ENCODE measurements at places on chromosomes 3 and 15.

- DNase-seq, result no peak
Observed at GRCh38 chr3:71810056-71810455, 25.1 kb upstream of the PROK2 start.

GRCh38 chr15:85064710-85065109 is 83.1 kb downstream of the PDE8A start:
- DNase-seq, result no peak

- no peak for DNase-seq
Observed at GRCh38 chr15:71256934-71257664, 141.8 kb downstream of the THSD4 start.

- DNase-seq, result no peak
Observed at GRCh38 chr15:39092761-39093160, 488.1 kb upstream of the THBS1 start.

- DNase-seq, result no peak
Observed at GRCh38 chr3:149454746-149455145, 19.8 kb upstream of the TM4SF4 start.

GRCh38 chr3:190208196-190208595 is 87.5 kb upstream of the P3H2 start:
- no peak for DNase-seq

DNA sequence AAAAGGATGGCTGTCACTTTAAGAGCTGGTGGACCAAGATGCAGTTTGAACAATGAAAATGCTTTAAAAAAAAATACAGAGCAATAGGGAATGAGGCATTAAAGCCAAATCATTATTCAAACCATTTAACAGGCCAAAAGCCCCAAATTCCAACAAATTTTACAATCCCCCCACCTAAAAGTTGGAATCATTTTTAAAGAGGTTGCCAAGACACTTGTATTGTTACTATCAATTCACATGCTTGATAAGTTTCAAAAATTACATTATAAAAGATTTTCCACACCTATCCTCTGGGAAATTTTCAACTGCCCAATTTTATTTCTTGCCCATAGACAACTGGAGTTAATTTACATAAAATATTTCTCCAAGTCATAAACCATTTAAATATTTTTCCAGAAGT is 192.3 kb upstream of the ARHGEF26 start:
- DNase-seq, result no peak

GRCh38 chr3:46859001-46859710 is 4.1 kb downstream of the MYL3 start:
- DNase-seq, result no peak

GRCh38 chr15:55989383-55989782 is 4.0 kb downstream of the NEDD4 start:
- no peak for DNase-seq

DNA sequence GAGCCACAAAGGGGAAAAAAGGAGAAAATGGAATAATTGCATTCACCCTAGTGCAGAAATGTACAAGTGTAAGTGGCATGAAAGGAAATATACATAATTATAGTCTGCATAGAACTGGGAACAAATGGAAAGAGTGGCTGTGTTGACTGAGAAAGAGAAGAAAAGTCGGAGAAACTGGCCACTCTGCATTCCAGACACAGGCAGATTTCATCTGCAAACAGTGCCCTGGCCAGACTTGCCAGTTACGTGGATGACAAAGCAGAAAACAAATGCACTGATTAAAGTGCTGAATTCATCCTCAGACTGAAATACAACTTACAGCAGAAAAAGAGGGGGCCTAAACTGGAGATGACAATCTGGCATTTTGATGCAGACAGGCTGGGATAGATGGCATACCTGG is 129.8 kb downstream of the FGF12 start:
- no peak for DNase-seq

DNA sequence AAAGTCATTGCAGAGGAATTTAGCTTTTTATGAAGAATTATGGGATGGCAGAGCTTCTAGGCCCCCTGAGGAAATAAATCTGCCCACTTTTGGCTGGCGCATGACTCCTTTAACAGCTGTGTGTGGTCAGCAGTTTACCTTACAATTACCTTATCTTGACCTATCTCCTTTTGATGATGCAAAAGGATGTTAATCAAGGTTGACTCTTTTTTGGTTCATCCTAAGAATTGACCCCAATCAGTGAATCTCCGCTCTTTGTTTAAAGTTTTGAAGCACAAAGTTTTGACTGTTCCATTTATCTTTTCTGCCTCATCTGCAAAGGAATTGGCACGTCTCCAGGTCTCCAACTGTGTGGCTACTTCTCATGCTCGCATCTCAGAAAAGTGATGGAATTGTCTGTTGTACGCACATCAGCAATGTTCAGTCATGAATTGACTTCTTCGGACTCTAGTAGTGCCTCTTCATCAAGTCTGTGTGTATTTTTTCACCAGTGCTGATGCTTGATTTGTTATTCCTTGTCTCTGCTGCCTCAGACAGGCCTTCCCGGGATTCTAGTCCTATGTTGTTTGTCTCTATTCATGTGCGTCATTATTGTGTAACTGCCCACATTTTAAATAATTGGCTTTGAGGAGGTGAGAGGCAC is 196.2 kb upstream of the CFAP20DC start:
- no peak for DNase-seq

- DNase-seq, result no peak
Observed at GRCh38 chr3:13157986-13158385, 84.8 kb upstream of the IQSEC1 start.

- no peak for DNase-seq
Observed at GRCh38 chr3:47605652-47606051, 27.0 kb upstream of the CSPG5 start.

DNA sequence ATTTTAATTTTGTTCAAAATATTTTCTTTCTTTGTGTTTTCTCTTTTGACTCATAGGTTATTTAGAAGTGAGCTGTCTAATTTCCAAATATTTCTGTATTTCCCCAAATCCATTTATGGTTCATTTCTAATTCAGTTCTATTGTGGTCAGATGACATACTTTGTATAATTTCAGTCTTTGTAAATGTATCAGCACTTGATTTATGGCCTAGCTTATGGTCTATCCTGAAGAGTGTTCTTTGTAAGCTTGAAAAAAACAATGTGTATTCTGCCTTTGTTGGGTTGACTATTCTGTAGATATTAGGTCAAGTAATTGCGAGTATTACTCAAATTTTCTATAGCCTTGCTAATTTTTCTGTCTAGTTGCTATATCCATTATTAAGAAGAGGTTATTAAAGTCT is 311.2 kb downstream of the OCA2 start:
- DNase-seq, result no peak

GRCh38 chr3:29281344-29282241 is 722 bp downstream of the RBMS3 start:
- no peak for DNase-seq

GRCh38 chr15:98842973-98843285 is 164.7 kb downstream of the PGPEP1L start:
- DNase-seq, result no peak

- DNase-seq, result no peak
Observed at GRCh38 chr15:34011481-34011880, 27.5 kb downstream of the AVEN start.

- DNase-seq, result no peak
Observed at GRCh38 chr3:110521019-110521418, 550.6 kb upstream of the NECTIN3 start.

GRCh38 chr3:150626148-150626930 is 23.2 kb downstream of the SELENOT start:
- no peak for DNase-seq

GRCh38 chr3:15428539-15428938 is 1.1 kb downstream of the EAF1 start:
- DNase-seq, result no peak

GRCh38 chr3:195106418-195106906 is 164.5 kb downstream of the XXYLT1 start:
- DNase-seq, result peak; percentile 25

DNA sequence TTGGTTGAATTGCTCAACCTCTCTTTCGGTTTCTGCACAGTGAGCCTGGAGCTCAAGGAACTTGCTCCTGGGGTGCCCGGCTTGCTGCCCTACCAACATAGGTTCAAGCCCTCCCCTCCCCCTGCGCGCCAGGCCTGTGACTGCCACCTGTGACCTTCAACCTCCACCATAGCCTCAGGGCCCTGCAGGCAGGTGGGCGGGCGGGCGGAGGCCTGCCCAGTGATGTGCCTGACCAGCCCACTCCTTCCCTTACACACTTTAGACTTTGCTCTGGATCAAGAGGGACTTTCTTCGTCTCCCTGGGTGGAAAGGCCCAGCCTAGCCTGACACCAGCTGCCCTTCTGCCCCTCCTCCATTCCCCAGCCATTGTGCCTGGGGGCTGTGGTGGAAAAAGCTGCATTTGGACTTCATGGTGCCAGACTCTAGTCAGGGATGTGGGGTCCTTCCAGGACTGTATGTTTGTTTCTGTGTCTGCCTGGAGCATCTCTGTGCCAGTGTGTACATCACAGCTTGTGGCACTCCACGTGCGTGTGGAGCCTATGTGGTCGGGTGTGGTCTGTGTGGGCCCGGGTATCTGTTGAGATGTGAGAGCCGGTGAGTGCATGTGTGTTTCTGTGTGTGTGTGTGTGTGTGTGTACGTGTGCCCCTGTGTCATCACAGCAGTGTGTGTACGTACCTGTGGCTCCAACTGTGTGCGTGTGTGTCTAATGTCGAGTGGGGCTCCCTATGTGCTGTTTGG is 9.5 kb downstream of the PRKCD start:
- DNase-seq, result no peak

DNA sequence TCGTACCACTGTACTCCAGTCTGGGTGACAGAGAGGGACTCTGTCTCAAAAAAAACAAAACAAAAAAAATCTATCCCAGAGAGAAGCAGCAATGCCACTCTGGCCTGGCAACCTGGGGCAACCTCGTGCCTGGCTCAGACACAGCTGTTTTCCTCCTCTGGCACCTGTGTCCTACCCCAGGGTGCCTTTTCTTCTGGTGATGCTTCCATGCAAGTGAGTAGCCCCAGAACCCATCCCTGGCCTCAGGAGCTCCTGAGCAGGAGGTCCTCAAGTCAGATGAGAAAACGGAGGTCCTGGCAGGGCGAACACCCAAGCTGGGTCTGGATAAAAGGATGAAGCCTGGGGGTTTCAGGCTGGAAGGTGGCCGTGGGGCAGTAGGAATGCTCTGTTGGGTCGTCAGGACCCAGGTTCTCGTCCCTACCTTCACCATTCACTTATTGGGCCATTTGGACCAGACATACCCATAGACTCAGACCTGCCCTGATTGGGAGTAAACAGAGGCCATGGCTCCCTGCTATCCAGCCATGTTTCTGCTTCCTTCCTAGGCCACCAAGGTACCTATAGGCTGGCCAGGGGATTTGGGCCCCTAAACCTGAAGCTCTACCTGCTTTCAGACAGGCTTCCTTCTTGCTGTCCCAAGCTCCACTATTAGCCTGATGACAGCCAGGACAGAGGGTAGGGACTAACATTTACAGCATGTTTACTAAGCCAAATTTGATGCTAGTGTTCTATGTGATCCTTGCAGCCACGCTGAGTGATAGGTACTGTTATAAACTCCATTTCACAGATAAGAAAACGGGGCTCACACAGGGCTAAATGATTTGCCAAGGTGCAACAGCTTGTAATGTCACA is 102.2 kb downstream of the DAPK2 start:
- DNase-seq, result no peak

GRCh38 chr15:92818651-92819277 is 81.4 kb upstream of the CHD2 start:
- DNase-seq, result no peak

- DNase-seq, result no peak
Observed at GRCh38 chr15:100022806-100023205, 289.6 kb upstream of the LYSMD4 start.

DNA sequence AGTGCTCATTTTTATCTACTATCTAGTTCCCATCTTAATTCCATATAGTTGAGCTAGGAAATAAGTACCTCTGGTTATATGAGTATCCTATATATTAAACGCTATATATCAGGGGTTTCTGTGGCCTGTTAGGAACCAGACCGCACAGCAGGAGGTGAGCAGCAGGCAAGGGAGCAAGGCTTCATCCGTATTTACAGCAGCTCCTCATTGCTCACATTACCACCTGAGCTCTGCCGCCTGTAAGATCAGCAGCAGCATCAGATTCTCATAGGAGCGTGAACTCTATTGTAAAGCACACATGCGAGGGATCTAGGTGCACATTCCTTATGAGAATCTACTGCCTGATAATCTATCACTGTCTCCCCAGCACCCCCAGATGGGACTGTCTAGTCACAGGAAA is 23.0 kb downstream of the GSK3B start:
- DNase-seq, result no peak

GRCh38 chr3:69994919-69995318 is 4.6 kb upstream of the SAMMSON start:
- DNase-seq, result no peak

- DNase-seq, result no peak
Observed at GRCh38 chr3:8143186-8143585, 358.4 kb upstream of the LMCD1 start.

GRCh38 chr15:73746261-73746660 is 6.9 kb downstream of the INSYN1 start:
- DNase-seq, result no peak

- DNase-seq, result no peak
Observed at GRCh38 chr3:66989860-66990696, 8.0 kb upstream of the KBTBD8 start.

DNA sequence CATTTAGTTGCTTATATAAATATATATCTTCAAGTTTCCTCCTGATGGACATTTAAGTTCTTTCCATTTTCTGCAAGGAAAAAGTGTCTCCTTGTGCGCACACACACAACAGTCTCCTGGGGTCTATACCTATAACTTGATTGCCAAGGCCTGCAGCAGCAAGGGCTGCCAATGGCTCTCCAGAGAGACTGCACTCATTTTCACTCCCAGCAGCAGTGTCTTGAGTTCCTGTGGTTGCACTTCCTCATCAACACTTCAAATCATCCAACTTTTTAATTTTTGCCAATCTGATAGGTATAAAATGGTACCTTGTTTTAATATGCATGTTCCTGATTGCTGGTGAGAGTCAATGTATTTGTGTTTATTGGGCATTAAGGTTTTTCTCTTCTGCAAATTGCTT is 23.1 kb downstream of the TNFAIP8L3 start:
- DNase-seq, result no peak

GRCh38 chr3:23894254-23895061 is 22.3 kb downstream of the NKIRAS1 start:
- DNase-seq, result no peak

All from activated naive CD4-positive, alpha-beta T cell (primary cell).